ENCODE measurements at places on chromosomes 1 and 21.

- DNase-seq: no peak
These were observed at the start of gene PHGDH for GRCh38 chr1:119711804-119712341. TSS of gene PHGDH (plus strand) at chr1:119711934. CDS start at chr1:119712023, 89 bp downstream.

DNA sequence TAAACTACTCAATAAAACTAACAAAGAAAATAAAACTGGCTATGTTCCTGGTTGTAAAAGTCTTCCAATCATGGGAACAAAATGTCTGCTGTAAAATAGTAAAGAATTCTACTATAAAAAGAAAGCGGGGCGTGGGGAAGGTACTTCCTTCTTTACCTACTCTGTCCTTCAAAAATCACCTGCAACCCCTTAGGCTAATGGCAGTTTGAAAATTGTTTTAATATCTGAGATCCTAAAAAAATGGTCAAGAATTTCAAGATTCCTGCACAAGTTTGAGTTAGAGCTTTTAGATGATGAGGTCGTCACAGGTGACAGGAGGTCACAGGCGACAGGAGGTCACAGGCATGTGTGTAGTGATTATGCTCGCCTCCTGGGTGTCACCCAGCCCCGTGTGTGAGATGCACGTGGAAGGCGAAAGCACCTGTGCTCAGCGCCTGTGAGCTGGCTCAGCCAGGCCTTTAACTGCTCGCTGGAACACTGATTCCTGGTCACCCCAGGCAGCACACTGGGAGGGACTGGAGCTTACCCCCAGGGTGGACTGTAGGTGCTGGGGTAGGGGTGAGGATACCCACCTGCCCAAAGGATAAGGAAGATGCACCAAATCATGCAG lies 18.6 kb upstream of the TMPRSS2 start:
- DNase-seq: no peak

- DNase-seq: no peak
These were observed 54.2 kb upstream of the SPATA6 start for GRCh38 chr1:48526008-48526710.

DNA sequence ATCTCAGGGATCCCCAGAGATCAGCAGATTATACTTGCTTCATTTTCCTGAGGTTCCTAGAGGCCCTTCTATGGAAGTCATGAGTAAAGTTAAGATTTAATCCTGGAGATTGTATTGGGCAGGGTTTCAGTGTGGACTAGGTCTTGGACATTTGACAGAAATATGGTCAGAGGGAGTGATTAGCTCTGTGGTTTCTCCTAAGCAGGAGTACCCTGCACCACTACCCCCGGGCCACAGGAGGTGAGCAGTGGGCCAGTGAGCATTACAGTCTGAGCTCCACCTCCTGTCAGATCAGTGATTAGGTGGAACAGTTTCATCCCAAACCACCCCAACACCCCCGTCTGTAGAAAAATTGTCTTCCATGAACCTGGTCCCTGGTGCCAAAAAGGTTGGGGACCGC lies 43.2 kb downstream of the PHACTR4 start:
- no peak for DNase-seq

- DNase-seq: no peak
These were observed 26.8 kb upstream of the CNN3 start for GRCh38 chr1:94953746-94954145.

DNA sequence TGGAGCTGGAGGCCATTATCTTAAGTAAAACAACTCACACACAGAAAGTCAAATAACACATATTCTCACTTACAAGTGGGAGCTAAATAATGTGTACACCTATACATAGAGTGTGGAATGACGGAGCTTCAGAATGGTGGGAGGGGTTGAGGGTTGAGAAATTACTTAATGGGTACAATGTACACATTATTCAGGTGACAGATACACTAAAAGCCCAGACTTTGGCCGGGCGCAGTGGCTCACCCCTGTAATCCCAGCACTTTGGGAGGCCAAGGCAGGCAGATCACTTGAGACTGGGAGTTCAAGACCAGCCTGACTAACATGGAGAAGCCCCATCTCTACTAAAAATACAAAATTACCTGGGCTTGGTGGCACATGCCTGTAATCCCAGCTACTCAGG lies 24.9 kb upstream of the LRIG2 start:
- DNase-seq: no peak
